Myometrial cell (primary cell): ENCODE measurements at places on chromosomes 12 and 14. TPM values are rescaled to one million over a fixed set of nuclear protein-coding genes. Genes with fewer than 3 reads are reported as not detected.

VRK1 gene
- total RNA-seq: 28.3 and 33.5 TPM in 2 replicates

RIMKLB gene
- 4.9 and 7.6 TPM in 2 replicates for total RNA-seq

RECQL gene
- 99.2 and 112 TPM in 2 replicates for total RNA-seq

LRFN5 gene
- 5.1 and 6.3 TPM in 2 replicates for total RNA-seq

PLA2G1B gene
- not detected in 2 replicates for total RNA-seq

FOXA1 gene
- total RNA-seq: not detected in 2 replicates

HCAR2 gene
- total RNA-seq: not detected in 2 replicates

SYT1 gene
- total RNA-seq: 4.6 and 6.6 TPM in 2 replicates
